MM.1S (cell line): ENCODE measurements at places on chromosomes 5 and 9.

DNA sequence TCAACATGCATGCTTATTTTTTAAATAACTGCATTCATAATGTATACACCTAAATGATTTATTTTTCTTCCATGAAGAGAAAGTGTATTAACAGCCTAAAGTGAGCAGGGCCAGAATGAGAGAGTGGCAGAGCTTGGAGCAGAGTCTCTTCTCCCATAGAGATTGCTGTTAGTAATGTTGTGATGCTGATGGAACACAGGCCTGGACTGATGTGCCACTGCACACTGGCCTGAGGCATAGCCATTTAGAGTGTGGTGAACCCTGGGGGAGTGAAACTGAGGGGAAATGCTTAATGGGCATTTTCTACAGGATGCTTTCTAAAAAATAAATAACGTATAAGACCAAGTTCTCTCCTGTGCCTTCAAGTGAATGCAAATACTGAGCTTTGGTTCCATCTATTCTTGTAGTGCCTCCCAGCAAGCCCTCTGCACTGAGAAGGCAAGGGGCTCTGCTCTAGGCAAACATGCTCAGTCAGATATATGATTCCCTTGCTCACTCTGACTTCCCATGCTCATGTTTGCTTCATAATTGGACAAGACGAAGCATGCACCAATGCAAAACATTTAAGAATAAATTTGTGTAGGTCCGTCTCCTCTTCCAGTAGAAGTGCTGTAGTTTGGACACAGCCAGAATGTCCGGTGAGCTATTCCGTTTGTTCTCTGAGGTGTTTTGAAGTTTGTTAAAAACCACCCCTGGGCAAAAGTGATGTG is 185.7 kb downstream of the PBX3 start:
- H3K4me1 ChIP-seq, result no peaks in the 10 kb centered on the region
- no peak overlapping the region for H3K4me3 ChIP-seq
- H3K27ac ChIP-seq, result no peak overlapping the region
- DNase-seq, result peak; percentile 12
- H3K36me3 ChIP-seq, result no peaks in the 10 kb centered on the region

DNA sequence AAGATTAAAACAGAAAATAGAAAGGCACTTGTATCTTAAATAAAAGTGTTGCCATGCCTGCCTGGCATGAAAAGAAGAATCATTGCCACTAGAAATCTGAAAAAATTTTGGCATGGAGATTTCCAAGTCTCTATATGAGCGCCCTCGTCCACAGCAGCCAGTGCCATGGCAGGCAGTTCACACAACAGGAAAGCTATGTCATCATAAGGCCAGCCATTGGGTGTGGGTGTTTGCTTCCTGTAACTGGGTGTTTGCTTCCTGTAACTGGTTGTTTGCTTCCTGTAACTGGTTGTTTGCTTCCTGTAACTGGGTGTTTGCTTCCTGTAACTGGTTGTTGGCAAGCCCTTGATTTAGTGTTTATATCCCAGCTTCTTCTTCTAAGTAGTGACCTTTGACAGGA is 446.7 kb downstream of the IRX1 start:
- H3K36me3 ChIP-seq, result no peaks in the 10 kb centered on the region
- no peaks in the 10 kb centered on the region for H3K27me3 ChIP-seq
- no peak for DNase-seq
- no peak overlapping the region for H3K27ac ChIP-seq
- no peaks in the 10 kb centered on the region for H3K4me1 ChIP-seq
- H3K4me3 ChIP-seq, result no peak overlapping the region

DNA sequence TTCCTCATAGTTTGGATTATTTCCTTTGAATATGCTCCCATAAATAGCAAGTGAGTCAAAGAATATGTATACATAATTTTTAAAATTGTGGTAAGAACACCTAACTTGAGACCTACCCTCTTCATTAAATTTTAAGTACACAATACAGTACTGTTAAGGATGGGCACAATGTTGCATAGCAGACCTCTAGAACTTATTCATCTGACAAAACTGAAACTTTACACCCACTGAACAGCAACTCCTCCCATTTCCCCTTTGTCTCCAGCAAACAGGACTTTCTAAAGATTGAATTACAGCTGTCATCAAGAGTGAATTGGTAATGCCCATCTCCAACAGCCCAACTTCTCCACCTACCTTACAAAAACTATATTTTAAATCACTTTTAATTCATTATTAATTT is 388.9 kb downstream of the HTR1A start:
- H3K27ac ChIP-seq, result no peak overlapping the region
- DNase-seq, result peak; percentile 80
- H3K4me3 ChIP-seq, result no peak overlapping the region
- no peaks in the 10 kb centered on the region for H3K36me3 ChIP-seq
- no peaks in the 10 kb centered on the region for H3K27me3 ChIP-seq

- no peak for DNase-seq
- H3K4me3 ChIP-seq, result no peak overlapping the region
- H3K4me1 ChIP-seq, result peaks cover 6% of the 10 kb centered on the region; the same call in 1 of the 2 replicates
- no peaks in the 10 kb centered on the region for H3K27me3 ChIP-seq
Observed at GRCh38 chr5:110027527-110028322, 338.0 kb downstream of the MAN2A1 start.

- no peak overlapping the region for H3K4me3 ChIP-seq
- DNase-seq, result no peak
- H3K4me1 ChIP-seq, result no peaks in the 10 kb centered on the region
- no peak overlapping the region for H3K27ac ChIP-seq
Observed at GRCh38 chr5:77971776-77972468, 195.8 kb upstream of the TBCA start.

DNA sequence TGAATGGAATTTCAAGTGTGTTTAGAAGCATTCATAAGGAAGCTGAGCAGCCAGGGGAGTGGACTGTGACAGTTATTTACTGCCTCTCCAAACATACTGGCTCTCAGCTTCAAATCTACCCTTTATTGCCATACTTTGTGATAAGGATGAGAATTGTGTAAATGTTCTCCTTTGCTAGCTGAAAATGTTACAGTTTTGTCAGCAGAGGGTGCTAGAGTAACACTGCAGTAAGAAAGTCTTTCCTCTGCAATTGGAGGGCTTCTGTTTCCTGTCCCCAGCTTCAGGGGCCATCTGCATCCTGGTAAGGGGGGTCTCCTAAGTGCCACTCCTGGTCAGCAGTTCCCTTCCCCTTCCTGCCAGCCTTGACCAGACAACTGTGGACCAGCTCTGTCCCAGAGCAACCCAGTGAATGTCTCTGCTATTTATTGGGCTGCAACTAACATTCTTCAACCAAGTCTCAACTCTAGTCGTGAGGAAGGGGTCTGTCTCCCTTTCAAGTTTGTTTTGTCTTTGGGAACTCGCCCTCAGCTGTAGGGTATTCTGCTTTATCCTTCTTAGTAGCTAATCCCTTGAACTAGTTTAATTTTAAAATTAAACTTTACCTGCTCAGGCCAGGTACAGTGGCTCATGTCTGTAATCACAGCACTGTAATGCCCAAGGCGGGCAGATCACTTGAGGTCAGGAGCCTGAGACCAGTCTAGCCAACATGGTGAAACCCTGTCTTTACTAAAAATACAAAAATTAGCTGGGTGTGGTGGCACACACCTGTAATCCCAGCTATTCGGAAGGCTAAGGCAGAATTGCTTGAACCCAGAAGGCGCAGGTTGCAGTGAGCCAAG is 45.3 kb downstream of the RAPGEF6 start:
- H3K4me1 ChIP-seq, result 0 out of 2 replicates have a peak, but pooled peaks cover 4% of the 10 kb centered on the region
- H3K4me3 ChIP-seq, result no peak overlapping the region
- no peaks in the 10 kb centered on the region for H3K36me3 ChIP-seq
- DNase-seq, result peak; percentile 27
- H3K27ac ChIP-seq, result no peak overlapping the region
- H3K27me3 ChIP-seq, result no peaks in the 10 kb centered on the region

GRCh38 chr5:159104051-159104651 is 4.4 kb upstream of the EBF1 start:
- no peak overlapping the region for H3K4me3 ChIP-seq
- peaks cover 37% of the 10 kb centered on the region for H3K27me3 ChIP-seq
- H3K36me3 ChIP-seq, result no peaks in the 10 kb centered on the region
- H3K27ac ChIP-seq, result no peak overlapping the region

DNA sequence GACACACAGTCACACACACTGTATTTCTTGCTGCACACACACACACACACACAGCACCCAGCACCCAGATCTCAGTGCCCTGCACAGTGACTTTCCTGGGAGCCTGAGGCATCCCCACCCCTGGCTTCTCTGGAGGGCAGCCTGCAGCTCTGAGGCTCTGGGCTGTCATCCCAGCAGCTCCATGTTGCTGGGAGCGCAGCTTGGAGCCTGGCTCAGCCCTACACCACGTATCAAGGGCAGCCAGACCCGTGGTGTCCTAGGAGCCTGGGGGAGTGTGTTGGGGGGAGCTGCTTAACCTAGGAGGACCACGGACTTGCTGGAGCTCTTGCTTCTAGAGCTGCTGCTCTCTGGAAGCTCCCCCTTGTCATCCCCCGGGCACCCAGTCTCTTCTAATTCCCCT is 5.2 kb downstream of the IER5L start:
- H3K27ac ChIP-seq, result no peak overlapping the region
- H3K4me1 ChIP-seq, result 0 out of 2 replicates have a peak, but pooled peaks cover 6% of the 10 kb centered on the region
- peaks cover 22% of the 10 kb centered on the region for H3K27me3 ChIP-seq
- no peaks in the 10 kb centered on the region for H3K36me3 ChIP-seq

DNA sequence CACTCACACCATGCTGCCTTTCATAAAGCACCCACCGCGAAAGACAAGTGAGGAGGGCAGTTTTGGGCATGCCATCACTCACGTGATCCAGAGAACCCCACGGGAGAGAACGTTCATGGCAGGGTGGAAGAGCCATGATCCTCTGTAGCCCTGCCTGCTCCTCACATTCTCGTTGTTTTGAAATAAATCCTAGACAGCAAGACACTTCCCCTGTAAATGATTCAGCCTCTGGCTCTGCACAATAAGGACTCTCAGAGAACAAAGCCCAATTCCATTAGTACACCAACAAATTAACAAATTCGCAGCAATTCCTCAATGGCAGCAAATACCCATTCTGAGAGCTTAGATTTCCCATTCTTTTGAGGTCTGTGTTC is 71.5 kb downstream of the WNK2 start:
- H3K27ac ChIP-seq, result no peak overlapping the region
- no peak overlapping the region for H3K4me3 ChIP-seq
- H3K27me3 ChIP-seq, result no peaks in the 10 kb centered on the region
- no peaks in the 10 kb centered on the region for H3K4me1 ChIP-seq
- no peaks in the 10 kb centered on the region for H3K36me3 ChIP-seq
- DNase-seq, result no peak

GRCh38 chr9:129485145-129485774 is 135.6 kb downstream of the C9orf50 start:
- peaks cover 3% of the 10 kb centered on the region; the same call in 1 of the 2 replicates for H3K4me1 ChIP-seq
- no peak for DNase-seq
- peaks cover 45% of the 10 kb centered on the region for H3K27me3 ChIP-seq
- no peak overlapping the region for H3K4me3 ChIP-seq
- H3K36me3 ChIP-seq, result no peaks in the 10 kb centered on the region

- no peaks in the 10 kb centered on the region for H3K27me3 ChIP-seq
- peak overlapping the region; percentile 48; the same call in 1 of the 2 replicates for H3K27ac ChIP-seq
- peaks cover 32% of the 10 kb centered on the region for H3K4me1 ChIP-seq
- H3K4me3 ChIP-seq, result peak overlapping the region; percentile 95
- peak; percentile 13 for DNase-seq
- H3K36me3 ChIP-seq, result peaks cover 4% of the 10 kb centered on the region
Observed at GRCh38 chr5:64767959-64768357, 533 bp downstream of the SREK1IP1 start.

- no peak for DNase-seq
- H3K36me3 ChIP-seq, result no peaks in the 10 kb centered on the region
- H3K4me3 ChIP-seq, result no peak overlapping the region
Observed at GRCh38 chr9:104088416-104088815, 5.7 kb upstream of the SMC2 start.

GRCh38 chr5:82183828-82184227 is 94.3 kb downstream of the RPS23 start:
- no peak overlapping the region for H3K4me3 ChIP-seq
- H3K36me3 ChIP-seq, result no peaks in the 10 kb centered on the region
- H3K27me3 ChIP-seq, result no peaks in the 10 kb centered on the region
- DNase-seq, result no peak

DNA sequence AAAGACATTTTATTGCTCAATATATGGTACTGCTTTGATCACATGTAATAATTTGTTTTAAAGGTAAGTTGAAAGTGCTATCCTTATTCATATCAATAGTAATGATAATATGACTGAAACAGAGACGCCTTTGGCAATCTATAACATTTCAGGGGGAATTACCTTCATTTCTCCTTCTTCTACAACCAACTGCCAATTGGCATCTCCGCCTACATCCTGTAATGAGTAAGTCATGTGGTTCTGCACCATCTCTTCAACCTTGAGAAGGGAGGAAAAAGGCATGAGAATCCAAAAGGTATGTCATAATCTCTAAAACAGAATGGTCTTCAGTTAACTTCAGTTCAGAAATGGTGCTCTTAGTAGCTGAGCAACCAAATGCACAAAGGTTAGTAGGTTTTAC is 52.4 kb downstream of the HMGCR start:
- H3K27ac ChIP-seq, result no peak overlapping the region
- H3K4me1 ChIP-seq, result no peaks in the 10 kb centered on the region
- no peak overlapping the region for H3K4me3 ChIP-seq
- DNase-seq, result no peak
- no peaks in the 10 kb centered on the region for H3K27me3 ChIP-seq
